ENCODE measurements at places on chromosomes 2 and 18. TPM values are rescaled to one million over a fixed set of nuclear protein-coding genes. Genes with fewer than 3 reads are reported as not detected.

The HOXD12 gene
- not detected for polyA plus RNA-seq

The MYL12A gene
- 364 TPM for polyA plus RNA-seq

The TMEFF2 gene
- polyA plus RNA-seq: 0.02 TPM

The MRPL30 gene
- polyA plus RNA-seq: 20.4 TPM

The SMAD2 gene
- 16.1 TPM for polyA plus RNA-seq

The ANKRD30BL gene
- not detected for polyA plus RNA-seq

The DLX2 gene
- not detected for polyA plus RNA-seq

The KCNE4 gene
- polyA plus RNA-seq: 0.64 TPM

The DYSF gene
- polyA plus RNA-seq: 1.8 TPM

The ANKRD30B gene
- not detected for polyA plus RNA-seq

Data from esophagus (tissue), 2 donors.